ENCODE measurements at places on chromosomes 13 and 19.

GRCh38 chr19:7257148-7258040, 36.8 kb downstream of the INSR start:
- DNase-seq = no peak

- DNase-seq = no peak
Measured at GRCh38 chr19:29812881-29813275, 1.1 kb downstream of the CCNE1 start.

GRCh38 chr13:22135446-22135845, 464.6 kb downstream of the FGF9 start:
- DNase-seq = no peak

DNA sequence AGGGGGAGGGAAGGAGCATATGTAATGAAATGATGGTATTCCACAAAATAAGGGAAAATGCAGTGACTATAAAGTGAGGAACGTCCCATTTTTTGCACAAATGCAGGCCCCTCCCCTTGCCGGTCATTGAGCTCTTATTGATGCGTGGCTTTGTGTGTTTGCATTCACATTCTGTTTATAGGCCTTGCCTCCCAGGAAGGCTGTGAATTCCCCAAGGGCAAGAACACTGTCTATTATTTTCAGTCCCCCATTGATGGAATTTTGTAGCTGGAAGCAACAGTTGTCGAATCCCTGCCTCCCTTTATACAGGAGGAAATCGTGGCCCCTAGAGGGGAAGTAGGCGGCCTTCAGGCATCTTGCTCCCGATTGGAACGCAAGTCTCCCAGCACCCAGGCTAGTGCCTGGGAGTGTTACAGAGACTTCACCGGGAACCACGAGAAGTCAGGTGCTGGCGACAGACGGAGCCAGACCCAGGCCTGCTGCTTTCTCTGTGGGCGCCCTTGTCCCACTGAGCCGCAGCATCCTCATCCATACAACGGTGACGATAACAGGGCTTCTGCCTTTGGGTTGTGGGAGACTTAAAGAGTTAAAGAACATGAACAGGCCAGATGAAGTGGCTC, 6.9 kb downstream of the SBSN start:
- no peak for DNase-seq

GRCh38 chr19:49094505-49095482, 9.5 kb downstream of the SNRNP70 start:
- DNase-seq = no peak

GRCh38 chr19:42367929-42368328, 22.2 kb downstream of the CNFN start:
- no peak for DNase-seq

- DNase-seq = no peak
Measured at GRCh38 chr13:39879286-39880035, 224.0 kb downstream of the COG6 start.

GRCh38 chr13:110944121-110944967, 29.5 kb upstream of the ANKRD10 start:
- DNase-seq = peak; percentile 49

- no peak for DNase-seq
Measured at GRCh38 chr19:2587001-2587719, 111.2 kb downstream of the GADD45B start.

DNA sequence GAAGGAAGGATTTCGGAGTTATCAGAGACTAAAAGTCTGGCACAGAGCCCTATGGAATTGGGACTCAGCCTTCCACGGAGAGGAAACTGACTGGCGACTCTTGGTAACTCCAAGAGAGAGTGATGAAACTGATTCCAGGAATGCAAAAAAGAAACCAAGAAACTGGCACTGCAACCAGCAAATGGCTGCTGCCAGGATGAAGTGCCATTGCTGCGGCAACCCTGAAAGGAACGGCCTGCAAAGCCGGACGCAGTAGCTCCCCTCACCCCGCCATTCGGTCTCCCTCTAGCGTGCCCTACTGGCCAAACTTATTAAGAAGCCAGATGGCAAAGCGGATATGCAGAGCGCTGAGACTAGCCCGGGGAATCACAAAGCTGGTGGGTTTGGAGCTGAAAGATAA, 236.0 kb downstream of the PCDH9 start:
- DNase-seq = peak; percentile 21

GRCh38 chr19:6113616-6114188, 3.4 kb upstream of the RFX2 start:
- DNase-seq = no peak

GRCh38 chr13:48551329-48551728, 18.4 kb upstream of the RCBTB2 start:
- no peak for DNase-seq

GRCh38 chr13:72864142-72865011, 82.4 kb downstream of the PIBF1 start:
- DNase-seq = no peak

- DNase-seq = no peak
Measured at GRCh38 chr19:56269348-56269747, 3.2 kb upstream of the EDDM13 start.

DNA sequence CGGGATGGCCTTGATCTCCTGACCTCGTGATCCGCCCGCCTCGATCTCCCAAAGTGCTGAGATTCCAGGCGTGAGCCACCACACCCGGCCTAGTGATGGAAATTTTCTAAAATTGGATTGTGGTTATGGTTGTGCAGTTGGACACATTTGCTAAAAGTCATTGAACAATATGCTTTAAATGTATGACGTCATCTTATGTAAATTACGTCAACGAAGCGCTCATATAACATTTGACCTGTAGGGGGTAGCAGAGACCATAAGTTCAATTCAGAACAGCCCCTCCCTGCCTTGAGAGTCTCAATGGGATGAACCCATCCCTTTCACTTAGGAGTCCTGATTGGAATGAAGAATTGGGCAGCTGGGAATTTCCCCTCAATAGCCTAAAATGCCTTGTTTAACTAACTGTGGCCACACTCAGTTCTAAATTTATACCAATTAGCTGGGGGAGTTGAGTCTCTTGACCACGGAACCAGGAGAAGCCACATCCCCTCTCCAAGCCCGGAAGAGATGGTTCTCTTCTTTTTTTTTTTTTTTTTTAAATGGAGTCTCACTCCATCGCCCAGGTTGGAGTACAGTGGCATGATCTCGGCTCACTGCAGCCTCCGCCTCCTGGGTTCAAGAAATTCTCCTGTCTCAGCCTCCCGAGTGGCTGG, 15.2 kb upstream of the TLE6 start:
- peak; percentile 63 for DNase-seq

DNA sequence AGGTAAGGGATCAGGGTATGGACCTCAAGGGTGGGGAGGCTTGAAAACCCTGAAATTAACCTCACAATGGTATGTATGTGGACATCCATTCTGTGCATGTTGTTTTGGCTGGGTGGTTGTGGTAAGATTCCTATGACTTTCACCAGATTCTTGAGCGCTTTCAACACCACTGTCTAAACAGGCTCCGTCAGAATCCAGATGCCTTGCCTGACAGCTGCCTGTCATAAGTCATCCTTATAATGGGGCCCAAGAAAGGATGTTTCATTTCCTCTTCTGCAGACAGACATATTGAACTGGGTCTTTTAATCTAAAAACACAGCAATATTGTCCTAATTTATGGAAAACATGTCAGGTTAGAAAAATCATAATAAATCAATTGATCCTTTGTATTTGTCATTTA, 41.3 kb downstream of the ALOX5AP start:
- DNase-seq = no peak

- peak; percentile 59 for DNase-seq
Measured at GRCh38 chr19:8158411-8159074, 9.2 kb upstream of the FBN3 start.

DNA sequence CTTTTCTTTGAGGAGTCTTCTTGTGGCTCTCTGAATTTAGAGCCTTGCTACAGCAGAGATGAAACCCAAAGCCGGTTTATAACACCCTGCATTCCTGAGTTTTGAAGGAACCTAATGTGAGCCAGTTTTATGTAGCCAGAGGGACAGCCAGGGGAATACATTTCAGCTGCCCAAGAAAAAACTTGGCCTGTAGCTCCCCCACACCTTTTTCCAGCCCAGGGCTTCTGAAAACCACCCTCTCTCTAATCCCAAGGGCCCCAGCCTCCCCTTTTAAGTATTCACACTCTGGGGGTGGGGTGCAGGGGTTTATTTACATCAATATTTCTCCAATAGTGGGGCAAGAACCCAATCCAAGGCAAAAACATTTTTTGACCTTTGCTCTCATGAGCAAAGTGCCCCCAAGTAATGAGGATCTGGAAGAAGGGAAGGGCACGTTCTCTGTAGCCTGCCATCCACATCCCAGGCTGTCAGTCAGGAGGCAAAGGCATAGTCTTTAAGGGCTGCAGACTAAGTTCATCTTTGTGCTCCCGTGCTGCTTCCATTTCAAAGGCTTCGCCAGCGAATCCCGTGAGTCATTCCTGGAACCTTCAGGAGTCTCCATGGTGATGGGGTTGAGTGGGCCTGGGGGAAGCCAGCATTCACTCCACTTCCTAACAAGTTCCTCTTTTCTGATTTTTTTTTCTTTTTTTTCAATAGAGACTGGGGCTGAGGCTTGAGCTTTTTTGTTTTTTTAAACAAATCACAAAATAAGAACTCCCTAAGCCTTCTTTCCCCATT, 33.2 kb upstream of the MEDAG start:
- DNase-seq = no peak

DNA sequence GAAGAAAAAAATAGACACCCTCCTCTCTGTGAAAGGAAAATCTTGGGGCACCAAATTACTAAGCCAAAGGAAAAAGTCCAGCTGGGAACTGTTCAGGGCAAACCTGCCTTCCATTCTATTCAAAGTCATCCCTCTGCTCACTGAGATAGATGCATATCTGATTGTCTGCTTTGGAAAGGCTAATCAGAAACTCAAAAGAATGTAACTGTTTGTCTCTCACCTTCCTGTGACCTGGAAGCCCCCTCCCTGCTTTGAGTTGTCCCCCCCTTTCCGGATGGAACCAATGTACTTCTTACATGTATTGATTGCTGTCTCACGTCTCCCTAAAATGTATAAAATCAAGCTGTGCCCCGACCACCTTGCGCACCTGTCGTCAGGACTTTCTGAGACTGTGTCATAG, 216.0 kb upstream of the SOX1 start:
- no peak for DNase-seq

- peak; percentile 75 for DNase-seq
Measured at GRCh38 chr19:584240-585001, 5.3 kb upstream of the HCN2 start.

DNA sequence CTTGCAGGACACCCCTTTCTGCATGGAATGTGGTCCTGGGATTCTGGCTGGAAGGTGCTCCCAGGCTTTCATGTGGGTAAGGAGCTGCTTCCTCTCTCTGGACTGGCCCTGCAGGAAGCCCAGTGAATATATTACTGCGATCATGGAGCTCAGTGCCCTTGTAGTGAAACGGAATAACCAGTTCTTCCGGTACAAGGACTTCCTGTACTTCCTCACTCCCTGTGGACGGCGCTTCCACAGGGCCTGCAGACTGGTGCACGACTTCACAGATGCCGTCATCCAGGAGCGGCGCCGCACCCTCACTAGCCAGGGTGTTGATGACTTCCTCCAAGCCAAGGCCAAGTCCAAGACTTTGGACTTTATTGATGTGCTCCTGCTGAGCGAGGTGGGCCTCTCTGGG, 8.0 kb downstream of the CYP4F8 start:
- DNase-seq = no peak

GRCh38 chr19:44883922-44884321, 7.1 kb upstream of the TOMM40 start:
- DNase-seq = no peak

DNA sequence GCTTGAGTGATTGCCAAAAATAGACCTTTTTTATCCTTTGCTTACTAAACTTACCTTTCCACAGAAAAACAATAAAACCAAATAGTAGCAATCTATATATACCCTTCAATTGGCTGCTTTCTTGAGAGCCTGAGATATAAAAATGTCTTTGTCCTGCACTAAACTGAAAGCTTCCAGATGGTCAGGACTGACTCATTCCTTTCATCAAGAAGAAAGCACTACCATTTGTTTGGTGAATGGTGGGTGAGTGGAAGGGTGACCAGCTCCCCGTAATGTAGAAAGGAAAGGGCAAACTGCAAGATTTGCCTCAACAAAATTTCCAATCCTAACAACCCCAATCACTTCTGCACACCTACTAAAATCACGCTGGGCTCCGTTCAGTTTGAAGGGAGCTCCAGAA, 67.8 kb downstream of the SACS start:
- no peak for DNase-seq

DNA sequence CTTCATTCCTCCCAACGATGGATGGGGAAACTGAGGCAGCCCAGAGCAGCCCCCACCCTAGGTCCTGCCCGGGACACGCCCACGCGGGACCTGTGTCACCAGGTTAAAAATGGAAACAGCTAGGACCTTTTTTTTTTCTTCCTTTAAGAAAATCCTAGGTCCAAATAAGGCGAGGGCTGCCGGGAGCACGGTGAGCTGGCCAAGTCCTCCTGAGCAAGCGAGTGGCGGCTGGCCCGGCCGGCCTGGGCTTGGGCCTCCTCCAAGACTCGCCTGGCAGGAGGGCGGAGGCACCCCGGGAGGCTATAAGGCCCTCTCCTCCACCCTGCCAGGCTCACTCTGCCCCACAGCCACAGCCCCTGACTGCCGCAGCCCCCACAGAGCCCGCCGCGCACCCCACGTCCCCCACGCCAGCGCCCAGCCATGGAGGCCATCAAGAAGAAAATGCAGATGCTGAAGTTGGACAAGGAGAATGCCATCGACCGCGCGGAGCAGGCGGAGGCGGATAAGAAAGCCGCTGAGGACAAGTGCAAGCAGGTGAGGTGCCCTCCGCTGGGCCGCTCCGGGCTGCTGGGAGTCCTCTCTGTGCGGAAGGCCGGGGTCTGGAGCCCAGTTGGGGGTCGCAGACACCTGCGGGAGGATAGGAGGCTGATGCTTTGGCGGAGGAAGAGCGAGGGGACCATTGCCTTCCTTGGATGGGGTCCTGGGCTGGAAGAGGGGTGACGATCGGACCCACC, 8.9 kb upstream of the TPM4 start:
- no peak for DNase-seq

DNA sequence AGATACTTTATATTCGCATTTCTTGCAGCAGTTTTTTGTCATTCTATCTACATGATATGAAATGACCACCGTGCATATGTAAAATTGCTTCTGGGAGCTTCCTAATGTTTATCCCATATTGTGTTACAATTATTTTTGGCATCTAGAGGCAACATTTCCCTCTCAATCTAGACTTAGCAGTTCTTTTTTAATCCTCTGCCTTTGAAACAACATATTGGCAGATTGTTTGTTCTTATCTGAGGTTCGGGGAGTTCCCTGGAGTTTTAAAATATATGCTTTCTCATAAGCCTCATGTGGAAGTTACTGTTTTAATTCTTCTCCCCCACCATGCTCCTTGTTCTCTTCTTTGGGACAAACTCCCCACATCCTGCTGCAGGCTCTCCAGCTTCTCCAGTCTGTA, 130.1 kb upstream of the SLC10A2 start:
- DNase-seq = no peak

All from activated naive CD4-positive, alpha-beta T cell treated with anti-CD3 and anti-CD28 coated beads, Interleukin-2, amount 10 ng/mL, durations not matched to agents 7 days and 5 days (primary cell).